SJCRH30 (cell line): ENCODE measurements at places on chromosomes 2 and 18. TPM values are rescaled to one million over a fixed set of nuclear protein-coding genes. Genes with fewer than 3 reads are reported as not detected.

- DNase-seq = no peak
Measured at GRCh38 chr18:43160509-43160908, 45.0 kb upstream of the RIT2 start.

DNA sequence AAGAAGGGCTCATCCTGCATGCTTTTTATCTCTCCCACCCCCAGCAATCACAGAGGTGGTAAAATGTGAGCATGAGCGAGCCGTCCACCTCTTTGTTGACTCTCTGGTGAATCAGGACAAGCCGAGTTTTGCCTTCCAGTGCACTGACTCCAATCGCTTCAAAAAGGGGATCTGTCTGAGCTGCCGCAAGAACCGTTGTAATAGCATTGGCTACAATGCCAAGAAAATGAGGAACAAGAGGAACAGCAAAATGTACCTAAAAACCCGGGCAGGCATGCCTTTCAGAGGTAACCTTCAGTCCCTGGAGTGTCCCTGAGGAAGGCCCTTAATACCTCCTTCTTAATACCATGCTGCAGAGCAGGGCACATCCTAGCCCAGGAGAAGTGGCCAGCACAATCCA is 19.5 kb downstream of the LIPG start:
- no peak for DNase-seq

The ADD2 gene
- total RNA-seq = 0.08 and 0.13 TPM in 2 replicates

- no peak for DNase-seq
Measured at GRCh38 chr2:143645921-143646645, 516.9 kb downstream of the ARHGAP15 start.

The NPPC gene
- total RNA-seq = 6.7 and 8.5 TPM in 2 replicates

DNA sequence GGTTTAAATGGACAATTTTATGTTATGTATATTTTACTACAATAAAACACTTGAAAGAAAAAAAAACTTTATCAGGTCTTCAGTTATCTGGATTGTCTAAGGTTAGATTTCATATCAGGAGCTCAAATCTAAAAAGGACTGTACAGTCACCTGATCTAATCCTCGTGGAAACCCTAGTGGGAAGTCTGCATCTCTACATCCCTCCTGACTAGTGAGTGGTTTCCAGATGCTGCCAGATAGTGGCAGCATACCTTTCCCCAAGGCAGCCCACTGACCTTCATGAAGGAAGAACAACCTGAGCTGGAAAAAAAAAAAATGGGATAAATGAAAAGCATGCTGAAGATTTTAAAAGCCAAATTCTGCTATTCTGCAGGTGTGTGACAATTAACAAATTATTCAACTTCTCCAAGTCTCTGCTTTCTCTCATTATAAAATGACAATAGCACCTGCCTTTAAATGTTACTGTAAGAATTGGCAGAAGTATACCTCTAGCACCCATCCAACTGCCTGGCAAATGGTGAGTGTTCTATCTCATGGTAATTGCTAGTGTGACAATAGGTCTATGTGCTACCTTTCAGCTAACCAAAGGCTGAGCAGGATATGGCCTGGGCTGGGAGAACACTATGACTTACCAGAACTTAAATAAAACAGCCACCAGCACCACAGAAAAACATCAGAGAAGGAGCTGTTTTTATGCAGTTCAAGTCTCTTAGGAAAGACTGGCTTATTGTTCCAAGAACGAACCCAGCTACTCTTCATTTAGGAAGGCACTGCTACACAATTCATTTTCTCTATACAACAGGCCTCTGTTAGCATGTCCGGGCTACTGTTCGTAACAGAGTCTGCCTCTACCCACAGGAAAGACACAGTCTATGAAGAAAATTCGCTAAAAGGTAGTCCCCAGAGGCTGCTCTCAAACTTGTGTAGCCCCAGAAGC is 8.6 kb downstream of the CLASP1 start:
- DNase-seq = no peak

The CRYBA2 gene
- 0.15 TPM in 1 of 2 replicates, not detected in the other for total RNA-seq

DNA sequence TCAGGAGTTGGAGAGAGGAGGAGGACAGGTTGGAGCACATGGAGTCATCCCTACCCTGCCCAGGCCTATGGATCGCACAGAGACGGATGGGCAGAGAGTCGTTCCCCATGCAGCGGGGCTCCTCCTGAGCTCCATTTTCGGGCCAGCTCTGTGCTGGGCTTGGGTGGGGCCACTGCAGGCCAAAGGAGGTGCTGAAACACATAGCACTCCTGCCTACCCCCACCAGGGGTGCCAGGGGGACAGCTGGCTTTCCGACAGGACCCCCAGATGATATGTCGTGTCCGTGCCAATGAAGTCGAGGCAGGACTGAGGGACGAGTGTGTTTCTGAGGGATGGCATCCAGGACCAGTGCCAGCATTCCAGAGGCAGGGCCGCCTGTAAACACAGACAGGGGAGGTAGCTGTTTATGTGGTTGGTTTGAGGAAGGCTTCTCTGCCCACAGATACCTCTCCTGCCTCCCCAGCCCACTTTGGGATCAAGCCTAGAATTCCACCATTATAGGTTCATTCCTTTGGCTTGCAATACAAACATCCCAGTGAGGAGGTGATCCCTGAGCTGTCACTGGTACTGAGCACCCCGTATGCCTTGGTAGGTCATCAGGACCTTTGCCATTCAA is 116.6 kb downstream of the GLI2 start:
- DNase-seq = no peak

The PXDN gene
- 312 and 322 TPM in 2 replicates for total RNA-seq

DNA sequence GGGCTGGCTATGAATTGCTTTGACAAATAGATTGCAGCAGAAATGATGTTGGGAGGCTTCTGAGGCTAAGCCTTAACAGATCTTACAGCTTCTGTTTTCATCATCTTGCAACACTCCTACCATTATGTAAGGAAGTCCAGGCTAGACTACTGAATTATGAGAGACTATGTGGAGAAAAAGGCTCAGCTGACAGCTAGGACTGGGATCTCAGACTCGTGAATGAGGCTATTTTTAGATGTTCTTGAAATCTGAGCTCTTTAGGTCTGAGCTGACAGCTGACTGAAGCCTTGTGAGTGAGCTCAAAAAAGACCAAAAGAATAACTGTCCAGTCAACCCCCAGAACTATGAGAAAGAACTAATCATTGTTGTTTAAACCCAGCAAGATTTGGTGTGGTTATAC is 70.3 kb downstream of the VWC2L start:
- DNase-seq = peak; percentile 51

DNA sequence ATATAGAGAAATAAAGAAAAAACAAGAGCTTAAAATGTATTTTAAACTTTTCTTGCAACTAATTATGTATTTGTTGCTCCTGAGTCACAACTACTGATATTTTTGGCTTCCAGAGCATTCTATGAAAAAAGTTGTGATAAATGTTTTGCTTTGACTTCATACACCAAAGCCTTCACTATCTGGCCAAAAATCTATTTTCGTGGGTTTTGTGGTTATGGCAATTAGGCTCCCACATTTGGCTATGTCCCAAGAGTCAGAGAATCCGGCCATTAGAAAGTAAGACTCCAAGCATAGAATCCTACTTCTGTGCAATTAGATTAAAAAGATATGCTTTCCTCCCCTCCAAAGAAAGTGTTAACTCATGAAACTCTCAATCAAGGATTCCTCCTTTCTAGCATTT is 1456.1 kb upstream of the ACVR2A start:
- DNase-seq = peak; percentile 96

DNA sequence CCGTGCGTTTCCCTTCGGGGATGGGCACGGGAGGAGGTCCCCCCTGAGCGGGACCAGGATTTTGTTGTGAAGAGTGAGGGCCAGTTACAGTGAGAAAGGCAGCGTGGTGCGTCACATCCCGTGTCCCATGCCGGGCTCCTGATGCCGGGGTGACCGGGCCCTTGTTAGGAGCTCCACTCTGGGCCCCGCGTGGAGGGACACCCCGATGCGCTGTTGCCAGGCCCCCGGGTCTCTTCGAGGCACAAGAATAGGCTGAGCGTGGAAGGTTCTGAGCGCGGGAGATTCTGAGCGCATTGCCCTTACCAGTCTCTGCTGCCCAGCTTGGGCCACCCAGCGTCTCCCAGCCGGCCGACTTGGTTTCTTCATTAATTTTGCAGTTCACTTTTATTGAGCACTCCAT is 17.6 kb downstream of the CTDP1 start:
- no peak for DNase-seq

The KRTCAP3 gene
- 0.24 and 1.2 TPM in 2 replicates for total RNA-seq
